T-helper 2 cell treated with Interferon-gamma antibody and Interleukin-4, amounts not matched to agents 5 μg/mL and 100 μg/mL, for 36 hours (primary cell): ENCODE measurements at places on chromosomes 3 and 15.

DNA sequence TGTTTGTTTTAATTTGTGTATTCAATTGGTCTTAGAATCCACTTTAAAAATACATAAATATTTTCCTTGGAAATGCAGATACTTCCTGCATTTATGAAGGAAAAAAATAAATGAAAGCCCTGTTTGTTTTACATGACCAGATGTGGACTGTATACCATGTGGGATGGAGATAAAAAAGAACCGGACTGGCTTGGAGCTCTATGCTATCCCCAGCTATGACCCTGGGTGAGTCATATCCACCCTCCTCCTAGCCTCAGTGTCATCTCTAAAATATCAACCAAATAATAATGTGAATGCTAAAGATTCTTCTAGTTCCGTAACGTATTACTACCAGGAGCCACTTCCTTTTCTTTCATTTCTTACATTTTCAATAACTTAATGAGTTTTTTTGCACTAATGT lies 44.5 kb upstream of the PDZRN3 start:
- H3K27ac ChIP-seq, result no peak overlapping the region
- H3K36me3 ChIP-seq, result no peaks in the 10 kb centered on the region
- no peak for DNase-seq
- H3K4me1 ChIP-seq, result no peaks in the 10 kb centered on the region
- H3K27me3 ChIP-seq, result no peaks in the 10 kb centered on the region

GRCh38 chr3:150958683-150959082 lies 13.8 kb downstream of the CLRN1 start:
- no peaks in the 10 kb centered on the region for H3K4me1 ChIP-seq
- DNase-seq, result no peak
- no peak overlapping the region for H3K4me3 ChIP-seq
- peaks cover 41% of the 10 kb centered on the region for H3K27me3 ChIP-seq
- H3K27ac ChIP-seq, result no peak overlapping the region

DNA sequence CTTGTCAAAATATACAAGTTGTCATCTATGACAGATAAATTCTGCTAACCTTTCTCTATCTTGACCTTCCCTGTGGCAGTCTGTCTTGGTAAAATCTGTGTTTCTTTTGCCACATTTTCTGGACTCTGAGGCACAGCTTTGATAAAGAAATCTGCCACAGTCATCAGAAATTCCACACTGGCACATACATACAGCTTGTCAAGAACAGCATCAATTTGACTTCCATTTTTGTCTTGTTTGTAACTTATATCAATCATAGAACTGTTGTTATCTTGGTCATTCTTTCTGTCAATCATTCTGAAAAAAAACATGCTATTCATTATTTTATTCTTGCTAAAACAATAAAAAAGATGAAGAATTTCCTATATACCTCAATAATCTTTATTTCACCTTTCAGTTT lies 130.8 kb downstream of the VPS13C start:
- H3K4me3 ChIP-seq, result no peak overlapping the region
- no peak for DNase-seq
- no peaks in the 10 kb centered on the region for H3K27me3 ChIP-seq
- H3K27ac ChIP-seq, result no peak overlapping the region

GRCh38 chr3:81451611-81452010 lies 309.8 kb downstream of the GBE1 start:
- no peaks in the 10 kb centered on the region for H3K27me3 ChIP-seq
- no peak overlapping the region for H3K27ac ChIP-seq
- H3K36me3 ChIP-seq, result no peaks in the 10 kb centered on the region
- no peak overlapping the region for H3K4me3 ChIP-seq
- H3K4me1 ChIP-seq, result no peaks in the 10 kb centered on the region
- no peak for DNase-seq
